ENCODE measurements at places on chromosomes 2 and 18.

- DNase-seq, result no peak
Measured at GRCh38 chr2:125658583-125658982, 997.4 kb upstream of the GYPC start.

DNA sequence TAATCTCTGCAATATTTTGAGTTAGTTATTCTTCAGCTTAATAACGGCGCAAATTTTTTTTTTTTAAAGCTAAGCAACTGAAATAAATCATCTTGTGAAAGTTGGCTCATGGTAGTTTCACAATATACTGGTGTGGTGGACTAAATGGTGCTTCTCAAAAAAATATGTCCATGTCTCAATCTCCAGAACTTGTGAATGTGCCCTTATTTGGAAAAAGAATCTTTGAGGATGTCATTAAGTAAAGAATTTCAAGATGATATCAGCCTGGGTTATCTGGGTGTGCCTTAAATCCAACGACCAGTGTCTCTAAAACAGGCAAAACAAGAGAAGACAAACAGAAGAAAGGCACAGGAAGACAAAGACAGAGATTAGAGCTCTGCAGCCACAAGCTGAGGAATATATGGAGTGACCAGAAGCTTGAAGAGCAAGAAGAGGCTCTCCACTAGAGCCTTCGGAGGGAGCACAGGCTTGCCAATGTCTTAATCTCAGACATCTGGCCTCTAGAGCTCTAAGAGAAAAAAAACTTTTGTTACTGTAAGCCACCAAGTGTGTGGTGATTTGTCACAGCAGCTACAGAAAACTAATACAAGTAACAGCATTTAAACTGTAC, 71.4 kb downstream of the HNMT start:
- DNase-seq, result no peak

DNA sequence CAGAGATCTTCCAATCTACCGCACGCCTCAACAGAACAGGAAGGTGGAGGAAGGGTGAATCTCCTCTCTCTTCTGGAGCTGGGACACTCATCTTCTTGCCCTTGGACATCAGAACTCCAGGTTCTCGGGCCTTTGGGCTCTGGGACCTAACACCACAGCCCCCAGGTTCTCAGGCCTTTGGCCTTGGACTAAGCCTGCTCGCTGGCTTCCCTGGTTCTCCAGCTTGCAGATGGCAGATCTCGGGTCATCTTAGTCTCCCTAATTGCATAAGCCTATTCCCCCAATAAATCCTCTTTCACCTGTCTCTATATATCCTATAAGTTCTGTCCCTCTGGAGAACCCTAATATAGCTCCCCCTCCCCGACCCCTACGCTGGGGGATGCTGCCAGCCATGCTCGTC, 14.8 kb downstream of the HS6ST1 start:
- no peak for DNase-seq

DNA sequence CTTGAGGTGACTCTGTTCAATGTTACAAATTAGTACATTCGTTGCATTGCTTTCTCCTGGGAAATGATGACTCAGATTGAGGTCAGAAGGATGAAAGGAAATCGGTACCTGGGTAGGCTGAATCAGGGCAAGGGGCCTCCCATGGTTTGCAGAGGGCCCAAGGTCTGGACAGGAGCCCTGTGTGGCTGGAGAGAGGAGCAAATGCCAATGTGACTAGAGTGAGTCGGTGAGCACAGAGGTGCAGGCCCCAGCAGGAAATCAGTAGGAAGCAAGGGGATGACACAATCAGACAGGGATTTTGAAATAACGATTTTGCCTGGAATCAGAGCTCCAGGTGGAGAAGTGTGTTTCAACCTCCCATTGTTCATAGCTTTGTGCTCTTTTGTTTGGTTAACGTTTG, 118.9 kb downstream of the CCDC102B start:
- no peak for DNase-seq

DNA sequence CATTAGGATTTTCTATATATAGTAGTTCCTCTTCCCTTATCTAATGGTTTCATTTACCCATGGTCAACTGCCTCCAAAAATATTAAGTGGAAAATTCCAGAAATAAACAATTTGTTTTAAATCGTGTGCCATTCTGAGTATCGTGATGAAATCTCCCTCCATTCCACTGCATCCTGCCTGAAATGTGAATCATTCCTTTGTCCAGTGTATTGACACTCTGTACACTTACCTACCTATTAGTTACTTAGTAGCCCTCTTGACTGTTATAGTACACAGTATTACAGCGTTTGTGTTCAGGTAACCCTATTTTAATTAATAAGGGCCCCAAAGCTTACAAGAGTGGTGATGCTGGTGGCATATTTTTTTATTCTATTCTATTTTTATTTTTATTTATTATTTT, 26.2 kb downstream of the TAF4B start:
- no peak for DNase-seq

GRCh38 chr18:62106271-62106670, 80.6 kb downstream of the PIGN start:
- no peak for DNase-seq

DNA sequence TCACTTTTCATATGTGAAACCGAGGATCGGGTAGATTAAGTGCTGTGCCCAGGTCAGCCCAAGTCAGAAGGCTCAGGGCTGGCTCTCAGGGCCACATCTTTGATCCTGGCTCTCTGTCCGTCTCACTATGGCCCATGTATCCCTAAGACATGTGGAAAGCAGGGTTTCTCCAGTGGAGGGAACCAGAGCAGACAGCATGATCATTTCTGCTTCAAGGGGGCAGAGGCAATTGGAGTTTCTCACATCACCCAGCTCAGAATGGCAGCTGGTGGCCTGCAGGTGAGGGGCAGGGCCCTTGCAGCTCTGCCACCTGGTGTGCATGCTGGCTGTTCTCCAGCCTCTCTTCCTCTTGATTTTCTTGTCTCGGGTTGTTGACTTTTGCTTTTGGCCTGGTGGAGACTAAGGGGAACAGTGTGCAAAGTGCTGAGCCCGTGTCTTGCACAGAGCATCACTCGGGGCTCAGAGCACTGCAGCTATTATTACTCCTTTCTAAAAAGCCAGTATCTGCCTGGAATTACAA, 27.0 kb downstream of the LDLRAD4 start:
- no peak for DNase-seq

GRCh38 chr2:10584242-10584753, 105.5 kb downstream of the NOL10 start:
- no peak for DNase-seq

- no peak for DNase-seq
Measured at GRCh38 chr18:58640891-58641610, 12.2 kb upstream of the ALPK2 start.

DNA sequence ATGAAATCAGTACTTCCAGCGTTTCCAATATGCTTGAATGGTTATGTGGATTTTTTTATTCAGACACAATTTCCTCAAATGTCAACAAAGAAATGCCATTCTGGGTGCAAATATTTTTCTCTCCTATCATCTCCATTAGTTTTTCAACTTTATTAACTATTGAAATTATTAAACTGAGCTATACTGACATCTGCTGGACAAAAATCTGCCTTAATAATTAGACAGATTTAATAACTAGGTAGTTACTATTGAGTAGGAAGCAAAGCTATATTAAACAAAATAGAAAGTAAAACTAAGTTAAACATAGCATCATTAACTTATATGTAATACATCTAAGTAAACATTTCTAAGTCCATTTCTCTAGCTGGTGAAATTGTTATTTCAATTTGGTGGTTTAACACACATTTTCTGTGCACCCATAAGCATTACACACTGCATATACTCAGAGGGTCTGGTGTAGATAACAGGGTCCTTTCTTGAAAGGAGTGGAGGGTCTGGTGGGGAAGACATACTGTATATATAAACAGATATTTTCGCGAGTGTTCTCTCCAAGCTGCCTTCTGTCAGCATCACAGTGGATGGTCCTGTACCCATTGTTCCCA, 77.0 kb downstream of the LANCL1 start:
- DNase-seq, result no peak

GRCh38 chr18:79979843-79980242, 8.5 kb downstream of the TXNL4A start:
- no peak for DNase-seq

- DNase-seq, result no peak
Measured at GRCh38 chr18:59354731-59355130, 4.3 kb downstream of the LMAN1 start.

DNA sequence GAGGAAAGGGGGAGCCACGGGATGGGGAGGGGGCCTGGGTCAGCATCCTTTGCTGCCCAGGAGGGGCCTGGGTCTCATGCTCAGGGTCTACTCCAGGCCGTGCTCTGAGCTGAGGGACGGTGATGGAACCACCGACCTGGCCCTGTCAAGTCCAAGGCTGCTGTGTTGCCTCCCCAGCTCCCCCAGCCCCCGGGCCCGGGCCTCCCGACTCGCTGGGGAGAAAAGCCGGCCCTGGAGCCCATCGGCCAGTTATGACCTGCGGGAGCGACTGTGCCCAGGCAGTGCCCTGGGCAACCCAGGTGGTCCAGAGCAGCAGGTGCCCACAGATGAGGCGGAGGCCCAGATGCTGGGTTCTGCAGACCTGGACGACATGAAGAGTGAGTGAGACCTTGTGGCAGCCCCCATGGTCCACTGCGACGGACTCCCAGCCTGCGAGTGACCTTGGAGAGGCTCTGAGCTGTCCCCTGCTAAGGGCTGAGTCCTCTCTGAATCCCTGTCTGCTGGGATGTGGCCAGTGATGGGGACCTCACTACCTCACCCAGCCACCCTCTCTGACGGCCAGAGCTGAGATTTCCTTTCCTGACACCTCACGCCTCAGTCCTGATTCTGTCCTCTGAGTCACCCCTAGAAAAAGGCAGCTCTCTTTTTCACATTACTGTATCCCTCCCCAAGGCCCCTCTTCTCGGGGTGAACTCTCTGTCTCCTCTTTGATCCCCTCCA, 2.7 kb downstream of the SLC4A3 start:
- no peak for DNase-seq

GRCh38 chr2:129233751-129234406, 745.6 kb upstream of the RAB6C start:
- peak; percentile 40 for DNase-seq

GRCh38 chr2:79320871-79321270, 161.3 kb upstream of the REG3A start:
- no peak for DNase-seq

DNA sequence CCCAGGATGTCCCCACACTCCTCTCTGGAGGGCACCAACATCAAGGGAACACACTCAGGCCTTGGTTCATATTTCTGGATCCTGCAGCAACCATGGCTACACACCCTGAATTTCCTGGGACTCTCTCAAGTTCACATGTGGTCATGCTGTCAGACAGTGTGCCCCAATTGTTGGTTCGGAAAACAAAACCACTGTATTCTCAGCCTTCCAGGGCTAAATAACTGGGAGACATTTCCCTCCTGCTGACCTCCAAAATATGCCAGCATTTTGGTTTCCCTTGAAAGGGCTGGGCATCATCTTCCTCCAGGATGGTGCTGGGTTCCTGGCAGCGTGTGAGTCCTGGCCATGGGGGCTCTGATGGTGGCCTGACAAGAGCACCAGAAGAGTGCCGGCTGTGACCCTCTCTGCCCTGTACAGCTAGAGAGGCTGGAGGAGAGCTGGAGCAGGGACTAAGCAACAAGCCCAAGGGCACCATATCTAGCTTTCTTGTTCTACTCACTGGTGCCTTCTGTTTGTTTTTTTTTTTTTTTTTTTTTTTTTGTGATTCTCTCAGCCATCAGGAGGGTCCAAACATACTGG, 37.5 kb upstream of the WIPF1 start:
- DNase-seq, result no peak

DNA sequence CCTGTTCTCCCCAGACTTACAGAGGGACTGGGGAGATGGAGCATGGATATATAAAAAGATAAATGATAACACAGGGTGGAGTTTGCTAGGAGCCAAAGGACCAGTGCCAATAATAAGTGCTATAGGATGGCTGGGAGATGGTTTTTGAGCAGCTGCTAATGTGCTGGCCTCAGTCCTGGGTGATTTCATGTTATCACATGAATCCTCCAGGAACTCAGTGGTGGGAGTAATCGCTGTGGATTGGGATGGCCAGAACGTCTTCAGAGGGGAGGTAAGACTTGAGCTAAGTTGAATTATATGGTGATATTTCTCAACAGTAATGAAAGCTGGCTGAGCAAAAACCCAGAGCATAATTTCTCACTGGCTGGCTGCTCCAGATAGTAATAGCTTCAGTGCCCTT, 441.4 kb downstream of the SLC4A3 start:
- DNase-seq, result no peak

DNA sequence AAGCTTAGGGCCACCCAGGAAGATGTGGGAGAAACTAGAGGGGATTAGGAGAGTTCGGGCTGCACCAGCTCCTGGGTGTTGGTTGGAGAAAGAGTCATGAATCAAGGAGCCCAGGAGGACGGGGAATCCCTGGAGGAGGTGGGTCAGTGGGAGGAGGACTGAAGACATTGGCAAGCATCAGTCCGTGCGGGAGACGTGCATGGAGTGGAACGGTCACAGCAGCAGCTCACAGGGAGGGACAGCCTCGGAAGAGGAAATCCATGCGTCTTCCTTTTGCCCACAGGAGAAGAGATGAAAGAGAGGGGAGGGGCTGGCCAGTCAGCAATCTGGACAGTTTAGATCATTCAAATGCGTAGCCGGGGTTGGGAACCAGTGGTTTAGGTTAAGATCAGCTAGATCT, 178.6 kb downstream of the GBX2 start:
- no peak for DNase-seq

- no peak for DNase-seq
Measured at GRCh38 chr18:76437011-76437410, 58.0 kb downstream of the ZNF516 start.

GRCh38 chr2:55408918-55409868, 10.5 kb downstream of the CCDC88A start:
- no peak for DNase-seq

- no peak for DNase-seq
Measured at GRCh38 chr2:104774631-104775030, 79.3 kb upstream of the POU3F3 start.

- no peak for DNase-seq
Measured at GRCh38 chr18:45854036-45854586, 28.6 kb downstream of the SIGLEC15 start.

GRCh38 chr2:48691935-48692691, 63.4 kb downstream of the LHCGR start:
- no peak for DNase-seq

- DNase-seq, result no peak
Measured at GRCh38 chr2:237921967-237922492, 44.8 kb upstream of the UBE2F start.

- DNase-seq, result no peak
Measured at GRCh38 chr2:227642656-227643055, 23.9 kb upstream of the SCYGR5 start.

- DNase-seq, result no peak
Measured at GRCh38 chr2:127753374-127753773, 52.1 kb downstream of the SFT2D3 start.

DNA sequence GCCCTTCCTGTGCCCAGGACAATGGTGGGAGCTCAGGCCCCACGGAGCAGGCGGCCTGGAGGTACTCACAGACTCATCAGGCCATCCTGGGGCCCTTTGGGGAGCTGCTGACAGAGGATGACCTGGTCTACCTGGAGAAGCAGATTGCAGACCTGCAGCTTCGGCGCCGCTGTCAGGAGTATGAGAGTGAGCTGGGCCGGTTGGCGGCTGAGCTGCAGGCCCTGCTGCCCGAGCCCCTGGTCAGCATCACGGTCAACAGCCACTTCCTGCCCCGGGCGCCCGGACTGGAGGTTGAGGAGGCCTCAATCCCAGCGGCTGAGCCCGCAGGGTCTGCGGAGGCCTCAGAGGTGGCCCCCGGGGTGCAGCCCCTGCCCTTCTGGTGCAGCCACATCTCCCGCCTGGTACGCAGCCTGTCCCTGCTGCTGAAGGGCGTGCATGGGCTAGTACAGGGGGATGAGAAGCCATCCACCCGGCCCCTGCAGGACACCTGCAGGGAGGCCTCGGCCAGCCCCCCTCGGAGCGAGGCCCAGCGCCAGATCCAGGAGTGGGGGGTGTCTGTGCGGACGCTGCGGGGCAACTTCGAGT, 8.3 kb upstream of the KLHL30 start:
- peak; percentile 7 for DNase-seq

Data from right hindlimb (tissue), 1 donor.